DND-41 (cell line): ENCODE measurements at places on chromosomes 12 and 14.

GRCh38 chr12:39467432-39467870 is 24.5 kb upstream of the KIF21A start:
- DNase-seq: no peak

DNA sequence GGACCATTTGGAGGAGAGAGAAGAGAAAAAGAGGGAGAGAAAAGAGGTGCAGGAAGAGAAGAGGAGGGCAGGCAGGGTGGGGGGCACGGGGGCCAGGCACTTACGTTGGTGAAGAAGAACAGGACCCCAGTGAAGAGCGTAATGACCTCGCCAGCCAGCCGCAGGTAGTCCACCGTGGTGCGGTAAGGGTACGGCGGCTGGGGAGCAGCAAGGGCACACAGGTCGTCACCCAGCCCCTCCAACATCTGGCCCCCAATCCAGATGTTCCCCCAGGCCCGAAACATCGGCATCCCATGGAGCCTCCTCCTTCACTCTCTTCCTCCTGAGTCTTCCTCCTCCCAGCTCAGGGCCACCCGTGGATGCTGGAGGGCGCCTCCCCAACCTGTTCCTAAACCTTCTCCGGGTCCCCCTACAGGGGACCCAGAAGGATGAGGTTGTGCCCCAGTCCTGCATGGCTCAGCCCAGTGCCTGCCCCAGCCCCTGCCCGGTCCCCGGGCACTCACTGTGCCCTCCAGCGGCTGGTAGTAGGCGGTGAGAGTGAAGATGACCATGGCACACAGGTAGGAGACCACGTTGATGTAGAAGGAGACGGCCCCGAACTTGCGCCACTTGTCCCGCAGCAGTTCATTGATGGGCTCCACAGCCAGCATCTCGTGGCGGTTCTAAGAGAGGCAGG is 39.2 kb downstream of the TRPV4 start:
- no peak for DNase-seq

- DNase-seq: no peak
These were observed 47.2 kb downstream of the CACNA2D4 start for GRCh38 chr12:1870998-1871917.

DNA sequence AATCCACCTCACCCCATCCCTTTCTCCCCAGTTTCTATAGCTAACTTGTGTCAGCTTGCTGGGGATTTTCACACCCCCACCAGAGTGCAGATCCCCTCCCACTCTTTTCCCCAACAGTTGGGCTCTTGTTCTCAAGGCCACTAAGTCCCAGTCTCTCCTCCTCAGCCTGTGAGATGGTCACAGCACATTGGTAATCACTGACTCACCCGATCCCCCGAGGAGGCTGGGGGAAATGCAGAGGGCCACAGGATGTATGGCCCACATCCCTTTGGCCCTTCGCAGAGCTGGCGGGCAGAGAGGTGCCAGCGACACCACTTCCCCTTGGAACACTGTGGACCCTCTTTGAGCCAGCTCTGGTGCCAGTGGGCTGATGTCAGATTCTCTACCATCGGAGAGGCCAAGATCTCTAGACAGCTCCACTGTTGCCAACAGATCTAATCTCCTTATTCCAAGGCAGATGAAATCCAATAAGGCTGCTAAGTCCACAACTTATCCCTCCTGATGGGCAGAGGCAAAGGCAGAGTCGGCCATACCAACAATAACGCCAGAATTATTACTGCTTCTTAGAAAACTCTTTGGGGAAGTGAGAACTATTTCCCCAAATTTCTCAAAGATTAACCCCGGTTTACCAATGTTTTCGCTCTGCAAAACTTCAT is 1.6 kb downstream of the FMNL3 start:
- no peak for DNase-seq

DNA sequence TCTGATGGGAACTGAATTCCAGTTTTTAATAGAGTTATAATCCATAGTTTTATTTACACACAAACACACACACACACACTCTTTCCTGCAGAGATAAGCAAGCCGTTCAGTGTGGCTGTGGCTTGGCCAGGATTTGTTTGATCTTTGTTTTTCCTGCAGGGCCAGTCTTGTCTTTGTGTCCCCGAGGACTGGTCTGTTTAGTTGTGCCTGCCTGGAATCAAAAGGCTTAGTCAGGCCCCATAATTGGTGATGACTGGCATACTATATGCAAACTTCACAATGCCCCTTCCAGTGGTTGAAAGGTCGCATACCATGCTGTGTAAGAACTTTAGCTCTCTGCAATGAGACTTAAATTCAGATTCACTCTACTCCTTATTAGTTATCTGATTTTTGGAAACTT is 26.0 kb downstream of the WBP11 start:
- DNase-seq: no peak

DNA sequence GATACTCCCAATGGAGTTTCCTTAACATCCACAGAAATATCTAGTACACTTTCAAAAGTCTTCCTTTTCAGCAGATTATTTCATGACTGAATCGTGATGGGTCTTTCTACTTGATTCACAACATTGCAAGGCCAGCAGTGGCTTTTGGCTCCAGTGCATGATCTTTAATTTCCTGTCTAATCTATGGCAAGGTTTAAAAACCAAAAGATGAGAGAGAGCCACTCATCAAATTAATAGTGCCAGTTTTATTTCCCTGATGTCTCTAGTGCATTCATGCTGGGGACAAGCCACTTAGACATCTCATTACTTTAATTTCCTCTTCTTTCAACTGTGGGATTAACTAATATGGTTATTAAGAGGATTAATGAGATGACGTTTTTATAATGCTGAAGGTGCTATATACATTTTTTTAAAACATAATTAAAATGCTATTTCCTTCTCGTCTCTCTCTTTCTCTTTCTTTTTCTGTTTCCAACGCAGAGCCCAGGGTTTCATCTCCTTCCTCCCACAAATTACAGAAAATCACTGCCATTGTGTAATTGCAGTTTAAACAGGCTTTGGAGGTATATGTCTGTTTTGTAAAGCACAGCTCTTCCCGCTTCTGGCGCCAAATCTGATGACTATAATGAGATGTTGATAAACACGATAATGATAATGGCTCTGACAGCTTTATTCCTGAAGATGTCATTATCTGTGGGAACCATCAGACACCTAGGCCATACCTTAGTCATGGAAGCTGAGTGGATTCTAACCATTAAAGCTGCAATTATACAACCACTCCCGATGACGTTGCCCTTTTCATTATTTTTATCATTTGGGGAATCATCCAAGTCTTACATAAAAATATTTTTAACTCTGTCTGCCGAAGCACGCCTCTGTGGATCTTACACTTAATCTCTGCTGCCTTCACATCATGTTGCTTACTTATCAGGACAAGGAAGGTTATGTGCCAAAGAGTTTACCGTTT is 103.1 kb upstream of the PPM1H start:
- DNase-seq: no peak

DNA sequence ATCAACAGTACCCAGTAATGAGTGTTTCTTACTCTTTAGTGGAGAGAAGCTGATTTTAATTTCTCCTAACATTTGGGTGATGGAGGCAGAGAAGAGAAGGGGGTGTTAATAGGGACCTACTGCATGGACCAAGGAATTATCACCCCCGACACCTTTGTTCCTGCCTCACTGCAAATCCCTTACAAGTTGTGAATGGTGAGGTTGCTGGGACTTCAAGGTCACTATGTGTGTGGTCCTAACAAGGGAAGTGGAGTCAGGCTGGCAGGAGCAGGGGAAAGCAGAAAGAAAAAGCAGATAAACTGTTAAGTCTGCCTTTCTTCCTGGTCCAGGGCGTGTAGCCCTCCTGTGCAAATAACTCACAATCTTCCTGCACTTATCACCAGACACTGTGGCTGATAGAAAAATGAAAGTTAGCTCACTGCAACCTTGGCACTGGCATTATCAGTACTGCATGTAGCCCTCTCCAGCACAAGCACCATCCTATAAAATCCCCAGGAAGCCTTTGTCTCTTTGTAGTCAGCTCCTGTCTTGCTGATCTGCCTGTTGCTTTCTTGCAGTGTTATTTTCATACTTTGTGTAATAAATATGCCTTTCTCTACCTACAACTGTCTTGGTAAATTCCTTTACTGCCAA is 112.3 kb upstream of the DNM1L start:
- no peak for DNase-seq

DNA sequence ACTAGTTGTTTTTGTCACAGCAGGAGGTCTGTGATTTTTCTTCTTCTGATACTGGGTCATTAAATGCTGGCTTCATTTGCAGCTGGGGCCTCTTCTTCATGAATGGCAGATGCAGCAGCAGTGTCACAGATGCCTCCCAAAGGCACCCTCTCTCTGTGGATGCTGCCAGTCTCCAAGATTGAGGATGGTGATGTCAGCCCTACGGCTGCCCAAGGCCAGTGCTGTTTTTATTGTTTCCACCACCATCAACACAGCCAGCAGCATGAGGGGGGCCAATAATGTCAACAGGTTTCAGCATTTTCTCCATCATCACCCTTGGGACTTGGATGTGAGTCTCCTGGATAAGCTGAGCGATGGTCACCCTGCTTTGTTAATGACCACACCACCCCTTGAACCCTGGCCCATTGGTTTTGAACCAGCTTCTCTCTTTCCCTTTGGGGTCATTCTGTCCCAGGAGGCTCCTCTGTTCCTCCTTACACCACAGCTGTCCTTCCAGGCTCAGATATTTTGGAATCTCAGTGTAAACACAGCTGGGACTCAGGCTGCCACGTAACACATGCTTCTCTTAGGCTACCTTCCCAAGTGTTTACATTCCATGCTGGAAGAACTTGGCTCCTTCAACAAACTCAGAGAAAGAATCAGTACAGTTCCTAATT is 151.7 kb upstream of the DDHD1 start:
- no peak for DNase-seq

GRCh38 chr12:83527810-83528209 is 841.1 kb downstream of the TMTC2 start:
- DNase-seq: no peak

- DNase-seq: no peak
These were observed 12.4 kb downstream of the SLCO1B3 start for GRCh38 chr12:20822925-20823324.

GRCh38 chr12:91577586-91578539 is 395.2 kb upstream of the DCN start:
- no peak for DNase-seq

GRCh38 chr12:80277732-80278131 is 166.3 kb upstream of the PTPRQ start:
- no peak for DNase-seq

- no peak for DNase-seq
These were observed 1892.1 kb upstream of the SEL1L start for GRCh38 chr14:83425706-83426105.

- DNase-seq: no peak
These were observed 80.3 kb upstream of the SSTR1 start for GRCh38 chr14:38127356-38127755.

DNA sequence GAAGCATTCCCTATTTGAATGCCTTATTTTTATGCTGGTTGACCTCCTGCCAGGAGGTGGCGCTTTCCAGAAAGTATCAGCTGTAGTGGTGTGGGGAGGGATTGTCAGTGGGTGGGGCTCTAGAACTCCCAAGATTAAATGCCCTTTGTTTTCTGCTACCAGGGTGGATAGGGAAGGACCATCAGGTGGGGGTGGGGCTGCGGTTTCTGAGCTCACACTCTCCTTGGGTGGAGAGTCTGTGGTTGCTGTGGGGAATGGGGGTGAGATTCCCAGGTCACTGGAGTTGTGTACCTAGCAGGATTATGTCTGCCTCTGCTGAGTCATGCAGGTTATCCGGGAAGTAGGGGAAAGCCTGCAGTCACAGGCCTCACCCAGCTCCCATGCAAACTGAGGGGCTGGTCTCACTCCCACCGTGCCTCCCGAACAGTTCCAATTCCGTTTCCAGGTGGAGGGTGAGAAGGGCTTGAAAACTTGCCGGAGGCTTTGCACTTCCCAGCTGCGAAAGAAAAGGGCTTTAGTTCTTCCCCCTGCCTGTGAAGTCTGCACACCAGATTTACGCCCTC is 68.3 kb downstream of the ALG10B start:
- DNase-seq: no peak

GRCh38 chr14:69066396-69067171 is 86.3 kb downstream of the DCAF5 start:
- DNase-seq: no peak

DNA sequence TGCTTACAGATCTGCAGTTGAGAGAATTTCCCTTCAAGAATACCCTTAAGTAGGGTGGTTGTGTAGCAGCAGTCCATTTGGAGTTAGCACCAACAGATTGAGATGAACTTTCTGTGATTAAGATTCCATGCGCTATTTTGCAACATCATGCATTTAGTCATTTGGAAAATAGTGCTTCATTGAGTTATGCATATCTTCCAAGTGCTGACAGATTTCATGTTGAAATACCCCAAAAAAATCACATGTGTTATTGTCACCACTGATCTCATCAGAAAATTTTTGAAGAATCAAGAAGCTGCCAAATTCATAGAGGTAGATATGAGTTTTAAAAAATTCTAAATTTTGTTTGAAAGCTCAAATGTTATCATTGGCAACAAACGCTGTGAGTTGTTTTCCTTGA is 35.5 kb upstream of the OSBPL8 start:
- DNase-seq: no peak

- no peak for DNase-seq
These were observed 143.8 kb upstream of the FGD4 start for GRCh38 chr12:32255588-32255987.

- DNase-seq: no peak
These were observed 57.5 kb downstream of the PLEKHA5 start for GRCh38 chr12:19186722-19187661.

DNA sequence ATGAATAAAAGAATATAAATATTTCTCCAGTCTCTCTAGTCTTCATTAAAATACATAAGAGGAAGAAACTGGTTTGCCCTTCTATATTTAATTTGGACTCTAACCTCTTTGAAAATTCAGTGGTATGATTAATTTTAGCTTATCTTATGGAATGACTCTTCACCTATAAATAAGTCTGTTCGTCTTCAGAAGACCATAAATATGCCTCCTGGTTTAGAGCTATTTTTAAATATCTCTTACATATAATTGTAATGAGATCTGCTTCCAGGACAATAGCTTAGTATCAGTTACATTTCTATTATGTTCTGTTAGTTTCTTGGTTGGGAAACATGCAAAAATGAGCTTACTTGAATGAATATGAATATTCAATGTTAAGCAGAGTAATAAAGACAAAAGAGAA is 257.5 kb upstream of the HMGA2 start:
- no peak for DNase-seq

GRCh38 chr12:125140279-125141209 is 75.3 kb downstream of the AACS start:
- no peak for DNase-seq

GRCh38 chr12:93736640-93737178 is 59.5 kb downstream of the CRADD start:
- DNase-seq: no peak

DNA sequence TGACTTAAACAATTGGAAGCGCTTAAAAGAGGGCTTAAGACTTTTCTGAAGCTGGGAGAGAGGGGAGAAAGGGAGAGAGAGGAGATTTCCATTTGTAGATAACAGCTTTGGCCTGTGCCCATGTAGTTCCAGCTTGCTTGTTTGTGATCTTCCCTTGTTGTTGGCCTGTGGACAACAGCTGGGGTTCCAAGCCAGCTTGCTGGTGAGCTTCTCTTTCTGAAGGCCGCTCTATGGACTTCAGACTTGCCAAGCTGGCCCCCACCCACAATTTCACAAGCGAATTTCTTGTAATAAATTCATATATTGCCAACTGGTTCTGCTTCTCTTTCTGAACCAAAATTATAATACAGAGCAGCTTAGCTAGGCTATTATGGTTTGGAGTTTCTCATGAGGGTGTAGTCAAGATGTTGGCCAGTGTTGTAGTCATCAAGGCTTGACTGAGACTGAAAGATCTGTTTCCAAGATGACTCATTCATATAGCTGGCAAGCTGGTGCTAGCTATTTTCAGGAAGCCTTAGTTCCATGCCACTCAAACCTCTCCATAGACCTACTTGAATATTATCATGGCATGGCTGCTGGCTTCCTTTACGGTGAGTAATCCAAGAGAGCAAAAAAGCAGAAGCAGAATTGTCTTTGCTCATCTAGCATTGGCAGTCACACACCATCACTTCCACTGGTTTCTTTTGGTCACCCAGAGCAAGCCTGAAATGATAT is 89.4 kb downstream of the ATP23 start:
- no peak for DNase-seq
